Cortex of kidney (tissue), 1 donor: ENCODE measurements at places on chromosomes 3 and 15.

DNA sequence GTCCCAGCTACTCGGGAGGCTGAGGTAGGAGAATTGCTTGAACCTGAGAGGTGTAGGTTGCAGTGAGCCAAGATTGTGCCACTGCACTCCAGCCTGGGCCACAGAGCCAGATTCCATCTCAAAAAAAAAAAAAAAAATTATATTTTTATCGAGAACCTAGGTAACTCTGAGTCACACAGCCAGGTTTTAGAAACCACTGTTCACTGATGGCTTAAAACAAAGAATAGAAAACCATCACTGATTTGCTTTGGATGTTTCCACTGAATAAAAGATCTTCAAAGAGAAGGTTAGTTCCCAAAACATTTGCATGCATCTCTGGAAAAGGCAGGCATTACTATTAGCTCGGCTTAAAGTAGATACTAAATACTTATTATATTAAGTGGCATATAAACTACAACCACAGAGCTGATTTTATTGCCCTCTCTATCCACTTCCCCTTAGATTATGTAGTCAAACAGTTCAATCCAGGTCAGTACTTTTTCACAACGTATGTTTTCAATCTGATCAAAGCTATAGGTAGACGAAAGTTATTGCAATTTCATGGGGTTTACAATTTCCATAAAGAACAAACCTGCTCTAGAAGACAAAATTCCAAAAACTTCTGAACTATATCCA, 1.4 kb downstream of the B4GALT4 start:
- no peak for DNase-seq

- no peak for DNase-seq
Observed at GRCh38 chr15:66680502-66680901, 21.5 kb upstream of the SMAD6 start.

DNA sequence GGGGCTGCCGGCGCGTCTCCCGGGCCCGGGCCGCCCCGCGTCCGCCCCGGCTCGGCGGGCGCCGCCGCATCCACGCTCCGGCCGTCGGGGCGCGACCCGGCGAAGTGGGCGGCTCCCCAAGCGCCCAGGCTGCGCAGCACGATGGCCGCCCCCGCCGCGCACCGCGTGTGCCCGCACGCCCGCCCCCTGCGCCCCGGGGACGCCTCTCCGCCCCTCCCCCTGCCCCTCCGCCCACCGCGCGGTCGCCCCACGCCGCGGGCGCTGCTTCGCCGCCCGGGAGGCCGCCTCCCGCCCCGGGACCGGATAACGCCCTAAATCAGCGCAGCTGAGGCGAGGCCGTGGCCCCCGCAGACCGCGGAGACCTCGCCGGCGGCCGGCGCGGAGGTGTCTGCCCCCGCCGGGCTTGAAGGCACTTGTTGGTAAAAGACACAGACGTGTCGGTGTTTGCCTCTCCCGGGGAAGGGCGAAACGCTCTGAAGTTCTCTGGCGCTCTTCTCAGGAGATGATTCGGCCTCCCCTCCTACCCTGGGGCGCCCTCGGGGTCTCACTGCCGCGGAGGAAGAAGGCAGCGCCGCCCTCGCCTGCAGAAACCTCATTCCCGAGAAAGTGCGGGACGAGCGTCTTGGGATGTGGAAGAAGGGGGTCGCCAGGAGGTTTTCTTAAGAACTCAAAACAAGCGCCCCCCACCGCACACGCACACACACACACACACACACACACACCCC, at the start of gene BNC1:
BNC1 (minus strand) TSS at position 106 of the 725 bp plus-strand sequence; CDS start at position 70, 36 bp downstream.
- DNase-seq = no peak

DNA sequence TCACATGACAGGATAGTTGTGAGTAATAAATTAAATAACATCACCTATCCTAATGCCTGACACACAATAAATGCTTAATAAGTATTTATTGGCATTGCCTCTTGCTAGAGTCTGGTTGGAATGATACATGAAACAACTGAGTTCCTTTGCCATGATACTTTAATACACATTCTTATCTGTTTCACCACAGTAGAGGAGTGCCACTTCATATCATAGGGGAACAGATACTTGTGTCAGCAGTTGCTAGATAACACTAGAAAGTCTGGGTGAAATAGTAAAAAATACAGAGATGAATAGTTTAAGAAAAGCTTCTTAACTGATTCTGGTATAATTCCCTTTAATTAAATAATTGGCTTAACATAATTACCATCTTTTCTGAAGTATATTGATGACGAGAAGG, 380.0 kb upstream of the GOLIM4 start:
- DNase-seq = no peak

DNA sequence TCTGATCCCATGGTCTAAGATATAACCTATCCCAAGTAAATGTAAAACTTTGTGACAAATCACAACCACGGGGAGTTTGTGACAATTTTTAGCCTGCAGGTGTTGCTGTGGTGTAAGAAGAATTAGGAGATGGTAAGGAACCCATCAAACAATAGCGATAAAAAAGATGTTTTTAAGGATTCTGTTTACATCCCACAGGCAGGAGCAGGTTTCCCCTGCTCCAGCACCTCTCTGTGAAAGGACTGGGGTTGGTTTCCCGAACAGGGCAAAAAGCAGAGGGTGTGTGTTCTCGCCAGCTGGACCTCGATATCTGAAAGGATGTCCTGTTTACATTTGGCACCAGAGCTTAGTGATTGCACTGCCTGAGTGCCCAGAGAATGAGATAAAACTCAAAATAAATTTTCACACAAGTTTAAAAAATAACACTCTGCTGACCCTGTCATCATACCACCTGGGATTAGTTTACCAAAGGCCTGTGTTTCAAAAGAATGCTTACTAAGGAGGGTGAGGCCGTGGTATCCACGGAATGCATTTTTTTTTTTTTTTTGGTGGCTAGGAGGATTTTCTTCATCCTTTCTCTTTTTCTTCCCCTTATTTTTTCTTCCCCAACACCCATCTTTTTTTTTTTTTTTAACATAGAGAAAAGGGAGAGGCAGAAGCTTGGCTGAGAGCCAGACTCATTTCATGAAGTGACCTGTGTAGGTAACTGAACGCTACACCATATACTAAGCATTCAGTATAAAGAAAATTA, 151.8 kb upstream of the DPH6 start:
- no peak for DNase-seq

GRCh38 chr3:114566767-114567166, 272.9 kb downstream of the TIGIT start:
- DNase-seq = no peak

DNA sequence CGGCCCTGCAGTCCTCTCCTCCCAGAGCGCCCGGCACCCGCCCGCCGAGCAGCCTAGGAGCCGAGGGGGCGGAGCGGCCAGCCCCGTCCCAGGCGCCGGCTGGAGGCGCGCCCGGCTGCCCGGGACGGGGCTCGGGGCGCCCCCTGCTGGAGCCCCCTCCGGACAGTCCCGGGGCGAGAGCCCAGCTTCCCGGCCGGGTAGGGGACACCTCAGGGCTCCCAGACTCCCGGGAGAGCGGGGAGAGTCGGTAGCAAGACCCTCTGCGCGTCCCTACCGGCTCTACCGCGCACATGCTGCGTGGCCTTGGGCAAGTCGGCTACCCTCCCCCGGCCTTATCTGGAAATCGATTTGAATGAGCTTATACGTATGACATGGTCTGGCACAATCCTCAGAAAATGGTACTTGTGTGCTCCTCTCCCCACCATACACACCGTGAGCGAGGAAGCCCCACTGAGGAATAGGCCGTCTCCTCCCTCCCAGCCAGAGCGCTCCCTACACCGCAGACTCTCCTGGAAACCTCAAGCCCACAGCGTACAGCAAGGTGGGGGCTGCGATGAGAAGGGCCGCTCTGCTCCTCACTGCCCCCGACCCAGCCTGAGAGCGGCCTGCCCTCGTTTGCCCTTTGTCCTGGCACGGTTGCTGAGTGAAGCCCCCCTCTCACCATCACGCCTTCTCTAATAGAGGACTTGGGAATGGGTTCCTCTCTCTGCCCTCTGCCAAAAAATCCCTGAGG, at the start of gene DAPK2:
DAPK2 (minus strand) TSS at position 65 of the 733 bp plus-strand sequence. CDS start 6,224 bp downstream, outside the sequence.
- DNase-seq = no peak

DNA sequence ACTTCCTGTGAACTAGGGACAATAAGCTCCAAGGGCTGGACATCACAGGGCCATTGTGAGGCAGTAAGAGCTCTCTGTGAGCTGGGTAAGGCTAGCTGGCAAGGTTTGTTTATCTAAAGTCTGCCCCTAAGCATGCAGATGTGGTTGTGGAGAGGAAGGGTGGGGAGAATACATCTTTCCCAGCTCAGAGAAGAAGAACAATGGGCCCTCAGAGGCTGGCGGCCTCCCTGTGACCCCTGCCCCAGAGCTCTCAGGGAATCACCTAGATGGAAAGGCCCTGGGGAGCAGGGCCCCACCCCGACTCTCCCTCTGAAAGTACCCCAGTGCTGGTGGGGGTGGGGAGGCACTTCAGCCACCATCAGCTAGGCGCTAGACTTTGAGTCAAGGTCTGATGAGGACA, 4.3 kb upstream of the AP3B2 start:
- DNase-seq = no peak

DNA sequence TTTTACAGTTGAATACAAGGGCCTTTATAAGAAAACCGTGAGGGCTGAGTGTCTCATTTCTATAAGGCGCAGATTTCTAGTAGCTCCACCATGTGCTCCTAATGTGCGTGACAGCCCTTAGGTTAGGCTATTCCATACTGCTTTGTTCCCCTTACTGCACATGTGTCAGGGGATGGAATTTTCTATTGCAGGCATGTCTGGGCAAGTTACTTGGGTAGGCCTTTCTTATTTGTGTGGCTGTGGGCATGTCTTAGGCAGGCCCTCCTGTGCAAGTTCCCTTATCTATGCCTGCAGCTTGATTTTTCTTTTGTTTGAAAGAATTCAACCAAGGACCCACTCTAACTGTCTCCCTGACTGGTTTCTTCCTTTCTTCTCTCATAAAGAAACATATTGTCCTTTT, 434.2 kb upstream of the CNTN3 start:
- no peak for DNase-seq

- no peak for DNase-seq
Observed at GRCh38 chr3:148128136-148128535, 569.6 kb upstream of the AGTR1 start.

DNA sequence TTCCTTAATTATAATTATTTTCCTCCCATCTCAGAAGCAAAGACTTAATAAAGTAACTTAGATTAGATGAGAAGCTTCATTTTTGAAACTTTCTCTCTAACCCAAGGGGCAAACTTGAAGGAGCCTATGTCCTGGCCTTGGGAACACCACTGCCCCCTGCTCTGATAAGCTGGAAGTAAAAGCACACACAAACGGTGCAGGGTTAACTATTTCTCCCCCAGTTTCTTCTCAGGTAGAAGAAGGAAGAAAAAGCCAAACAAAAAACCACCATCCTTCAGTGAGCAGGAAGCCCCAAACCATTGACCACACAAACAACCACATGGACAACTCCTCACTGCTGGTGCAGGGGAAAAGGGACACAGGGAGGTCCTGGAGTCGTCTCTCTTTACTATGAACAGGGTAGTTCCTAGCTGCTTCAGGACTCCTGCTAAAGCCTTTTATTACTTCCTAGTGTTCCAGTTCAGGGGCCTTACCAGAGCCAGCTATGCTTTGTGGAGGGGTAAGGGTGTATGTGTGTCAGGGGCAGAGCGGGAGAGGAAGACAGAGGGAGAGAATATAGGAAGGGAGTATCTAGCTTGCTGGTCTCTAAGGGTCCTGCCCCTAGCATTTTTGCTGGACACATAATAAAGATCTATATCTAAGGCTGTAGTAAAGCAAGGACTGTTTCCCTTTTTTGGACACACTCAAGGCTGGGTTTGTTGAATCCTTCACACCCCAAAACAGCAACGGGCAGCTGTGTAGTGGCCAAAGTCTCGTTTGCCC, 94.0 kb upstream of the UMPS start:
- no peak for DNase-seq

- DNase-seq = no peak
Observed at GRCh38 chr3:52452570-52453221, 1.1 kb downstream of the TNNC1 start.

DNA sequence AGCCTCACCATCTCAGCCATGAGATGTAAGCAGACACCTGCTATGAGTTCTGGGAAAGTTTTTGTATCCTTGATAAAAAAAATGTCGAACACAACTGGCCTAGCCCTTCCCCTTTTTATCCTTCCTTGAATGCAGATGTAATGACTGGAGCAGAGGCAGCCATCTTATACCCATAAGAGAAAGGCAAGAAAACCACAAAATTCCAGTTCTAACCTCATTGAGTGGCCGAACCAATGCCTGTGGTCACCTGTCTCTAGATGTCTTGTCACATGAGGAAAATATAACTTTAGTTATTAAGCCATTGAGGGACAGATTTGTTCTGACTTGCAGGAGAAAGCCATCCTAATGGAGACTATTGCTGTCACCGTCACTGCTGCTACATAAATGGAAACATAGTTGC, 80.4 kb upstream of the SLC6A6 start:
- no peak for DNase-seq

DNA sequence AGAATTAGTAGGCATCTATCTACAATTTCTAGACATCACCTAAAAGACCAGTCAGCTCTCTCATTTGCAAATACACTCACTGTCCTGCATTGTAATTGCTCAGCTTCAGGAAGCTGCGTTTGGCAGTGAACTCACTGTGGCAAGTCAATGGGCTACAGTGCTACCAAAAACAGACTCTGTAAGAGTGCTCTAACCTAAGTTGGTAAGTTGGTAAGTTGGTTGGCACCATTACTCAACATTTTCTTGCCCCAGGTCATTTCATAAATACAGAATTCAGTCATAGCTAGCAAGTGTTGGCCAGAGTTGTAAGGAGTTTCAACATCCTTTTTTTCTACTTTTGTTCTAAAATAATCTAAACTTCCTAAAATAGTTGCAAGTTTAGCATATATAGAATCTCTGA, 466.3 kb downstream of the NAALADL2 start:
- DNase-seq = no peak

DNA sequence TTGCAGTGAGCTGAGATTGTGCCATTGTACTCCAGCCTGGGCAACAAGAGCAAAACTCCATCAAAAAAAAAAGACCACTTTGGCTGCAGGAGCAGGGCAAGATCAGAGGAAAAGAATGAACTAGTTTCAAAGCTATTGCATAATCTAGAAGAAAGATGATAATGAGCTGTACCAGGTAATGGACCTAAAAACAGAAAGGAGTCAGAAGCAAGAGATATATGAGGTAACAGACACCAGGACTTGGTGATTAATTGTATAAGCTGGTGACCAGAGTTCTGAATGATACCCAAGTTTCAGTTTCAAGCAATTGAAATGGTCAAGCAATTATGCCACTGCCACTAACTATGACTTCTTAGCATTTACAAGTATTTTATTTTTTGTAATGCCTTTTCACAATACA, 2.9 kb downstream of the POLQ start:
- no peak for DNase-seq

DNA sequence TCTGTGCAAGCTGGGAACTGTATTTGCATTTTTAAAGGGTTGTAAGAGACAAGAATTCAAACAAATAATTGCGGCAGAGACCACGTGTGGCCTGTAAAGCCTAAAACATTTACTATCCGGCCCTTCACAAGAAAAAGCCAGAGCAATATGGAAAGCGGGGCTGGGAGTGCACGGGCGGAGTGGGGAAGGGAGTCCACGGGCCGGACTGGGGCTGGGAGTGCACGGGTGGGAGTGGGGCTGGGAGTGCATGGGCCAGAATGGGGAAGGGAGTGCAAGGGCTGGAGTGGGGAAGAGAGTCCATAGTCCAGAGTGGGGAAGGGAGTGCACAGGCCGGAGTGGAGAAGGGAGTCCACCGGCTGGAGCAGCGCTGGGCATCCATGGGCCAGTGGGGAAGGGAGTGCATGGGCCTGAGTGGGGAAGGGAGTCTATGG, 41.2 kb downstream of the KLF15 start:
- no peak for DNase-seq

GRCh38 chr3:189395825-189396224, 224.1 kb downstream of the TPRG1 start:
- no peak for DNase-seq
